Right kidney (tissue), 9 donors: ENCODE measurements at places on chromosomes 1 and 21.

- peak; percentile 70 for DNase-seq
Observed at GRCh38 chr1:28887835-28888682, 26.3 kb upstream of the EPB41 start.

GRCh38 chr1:231170875-231171274 lies 9.0 kb downstream of the TRIM67 start:
- DNase-seq, result no peak

- no peak for DNase-seq
Observed at GRCh38 chr1:102120910-102121309, 124.2 kb upstream of the OLFM3 start.

DNA sequence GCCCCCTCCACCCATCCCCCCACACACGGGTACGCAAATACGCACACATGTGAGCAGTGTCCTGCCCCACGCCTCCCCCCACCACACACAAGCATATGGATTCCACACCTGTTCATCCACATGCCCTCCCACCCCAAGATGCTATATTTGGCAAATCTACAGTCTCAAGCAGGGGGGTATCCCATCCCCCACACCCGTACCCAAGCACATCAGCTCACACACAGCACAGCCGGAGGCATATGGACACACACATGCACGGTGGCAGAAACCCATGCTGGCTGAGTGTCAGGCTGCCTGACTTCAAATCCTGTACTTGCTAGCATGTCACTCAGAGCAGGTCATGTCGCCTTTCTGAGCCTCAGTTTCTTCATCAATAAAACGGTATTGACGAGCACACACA lies 10.6 kb downstream of the COL16A1 start:
- no peak for DNase-seq

DNA sequence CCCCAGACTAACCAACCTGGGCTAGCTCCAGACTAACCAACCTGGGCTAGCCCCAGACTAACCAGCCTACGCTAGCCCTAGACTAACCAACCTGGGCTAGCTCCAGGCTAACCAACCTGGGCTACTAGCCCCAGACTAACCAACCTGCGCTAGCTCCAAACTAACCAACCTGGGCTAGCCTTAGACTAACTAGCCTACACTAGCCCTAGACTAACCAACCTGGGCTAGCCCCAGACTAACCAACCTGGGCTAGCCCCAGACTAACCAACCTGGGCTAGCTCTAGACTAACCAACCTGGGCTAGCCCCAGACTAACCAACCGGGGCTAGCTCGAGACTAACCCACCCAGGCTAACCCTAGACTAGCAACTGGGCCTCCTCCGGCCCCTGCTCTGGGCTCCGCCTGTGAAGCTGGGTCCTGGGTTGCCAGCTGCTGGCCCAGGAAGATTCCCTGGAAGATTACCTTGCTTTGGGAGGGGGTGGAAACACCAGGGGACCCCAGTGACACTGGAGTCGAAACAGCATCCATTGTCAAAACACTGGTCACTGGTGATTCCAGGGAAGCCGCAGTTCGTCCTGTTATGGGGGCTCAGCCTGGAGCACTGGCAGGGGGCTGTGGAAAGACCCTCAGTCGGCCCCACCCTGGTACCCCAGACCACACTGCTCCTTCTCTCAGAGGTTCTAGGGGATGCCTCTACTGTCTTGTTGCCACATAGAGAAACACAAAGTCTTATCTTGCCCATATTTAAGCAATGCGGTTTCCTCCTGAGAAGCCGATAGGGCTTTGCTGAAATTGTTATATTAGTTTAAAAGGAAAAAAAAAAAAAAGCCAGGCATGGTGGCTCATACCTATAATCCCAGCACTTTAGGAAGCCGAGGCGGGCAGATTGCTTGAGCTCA lies 1.1 kb downstream of the TFF2 start:
- DNase-seq, result no peak

- no peak for DNase-seq
Observed at GRCh38 chr21:20647607-20648006, 350.6 kb upstream of the NCAM2 start.

GRCh38 chr1:164155347-164155746 lies 403.6 kb upstream of the PBX1 start:
- peak; percentile 2 for DNase-seq

- DNase-seq, result no peak
Observed at GRCh38 chr1:48019714-48020315, 22.6 kb upstream of the TRABD2B start.

- DNase-seq, result no peak
Observed at GRCh38 chr21:28979092-28979491, 13.6 kb downstream of the LTN1 start.

DNA sequence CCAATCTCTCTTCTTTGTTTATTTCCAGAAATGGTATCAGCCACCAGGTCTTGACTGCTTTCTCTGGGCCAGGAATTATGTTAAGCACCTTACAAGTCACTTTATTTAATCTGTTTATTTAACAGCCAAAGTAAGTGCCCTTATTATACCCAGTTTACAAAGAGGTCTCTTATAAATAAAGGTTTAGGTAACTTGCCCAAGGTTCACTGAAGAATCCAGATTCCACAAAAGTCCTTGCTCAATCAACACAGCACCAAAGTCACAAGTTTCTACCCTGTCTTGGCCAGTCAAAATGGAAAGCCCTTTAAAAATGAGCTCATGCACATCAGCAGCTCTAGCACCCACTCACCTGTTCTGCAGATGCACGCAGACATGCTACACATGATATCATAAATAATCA lies 28.0 kb upstream of the ATP1A1 start:
- no peak for DNase-seq

GRCh38 chr1:235971020-235971419 lies 93.9 kb downstream of the NID1 start:
- DNase-seq, result no peak

DNA sequence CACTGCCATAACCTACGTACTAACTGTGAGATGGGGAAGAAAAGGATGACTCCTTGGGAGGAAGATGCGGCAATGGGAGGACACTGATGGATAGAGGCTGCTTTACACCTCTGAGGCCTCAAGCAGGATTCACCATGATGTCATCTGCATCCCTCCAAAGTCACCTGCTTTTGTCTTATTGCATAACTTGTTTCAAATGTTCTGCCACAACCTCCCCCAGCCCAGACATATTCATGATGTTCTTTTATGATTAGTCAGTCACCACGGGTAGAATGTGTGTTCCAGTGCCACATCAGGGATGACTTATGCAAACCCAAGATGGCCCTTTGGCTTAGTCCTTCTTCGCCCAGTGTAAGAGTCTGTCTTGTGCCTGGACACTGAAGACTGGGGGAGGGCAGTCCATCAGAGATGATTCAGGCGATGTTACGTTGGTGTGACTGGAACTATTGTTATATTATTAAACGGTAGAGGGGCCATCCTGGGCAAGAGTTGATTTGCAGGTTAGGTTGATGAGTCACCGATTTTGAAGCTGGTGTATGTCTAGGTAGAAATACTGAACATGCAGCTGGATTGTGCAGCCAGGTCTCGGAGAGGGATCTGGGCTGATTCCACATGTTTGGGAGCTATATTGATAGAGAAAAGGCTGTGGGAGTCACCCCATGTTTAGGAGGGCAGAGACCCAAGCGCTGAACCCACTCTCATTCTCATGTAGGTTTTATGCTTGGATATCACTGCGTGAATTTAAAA lies 32.6 kb downstream of the RYR2 start:
- no peak for DNase-seq

GRCh38 chr1:163055531-163055930 lies 13.6 kb upstream of the RGS4 start:
- no peak for DNase-seq

- DNase-seq, result no peak
Observed at GRCh38 chr1:55088413-55088812, 49.1 kb downstream of the PCSK9 start.

DNA sequence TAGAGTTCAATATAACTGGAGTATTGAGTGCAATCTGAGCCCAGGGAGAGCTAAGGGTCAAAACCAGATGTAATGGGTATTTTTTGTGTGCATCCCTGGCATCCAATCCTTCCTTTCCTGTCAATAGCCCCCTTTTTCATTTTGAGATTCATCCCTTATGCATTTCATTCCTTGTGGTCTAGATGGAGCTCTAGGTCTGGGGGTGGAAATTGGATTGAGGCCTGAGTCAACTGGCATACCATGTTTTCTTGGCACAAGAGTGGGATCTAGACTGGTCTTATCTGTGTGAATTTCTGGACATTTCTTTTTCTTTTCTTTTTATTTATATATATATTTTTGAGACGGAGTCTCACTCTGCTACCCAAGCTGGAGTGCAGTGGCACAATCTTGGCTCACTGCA lies 67.3 kb upstream of the RAB3GAP2 start:
- DNase-seq, result no peak

GRCh38 chr1:6962478-6962995 lies 177.3 kb downstream of the CAMTA1 start:
- no peak for DNase-seq

DNA sequence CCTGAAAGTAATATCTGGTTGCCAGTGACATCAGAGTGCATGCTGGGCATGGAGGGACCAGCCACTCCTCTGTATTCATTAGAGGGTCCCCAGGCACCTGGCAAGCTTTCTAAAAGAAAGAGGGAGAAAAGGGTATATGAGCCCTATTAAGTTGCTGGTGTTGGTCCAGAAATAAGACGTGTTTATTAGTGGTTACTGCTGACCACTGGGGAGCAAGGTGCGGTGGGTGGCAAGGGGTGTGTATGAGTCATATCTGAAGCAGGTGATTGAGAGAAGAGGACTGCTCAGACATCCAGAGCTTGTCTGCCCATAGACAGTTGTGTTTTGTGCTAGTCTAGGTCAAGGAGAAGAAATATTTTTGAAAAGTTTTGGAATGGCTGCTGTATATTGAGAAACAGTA lies 298.1 kb downstream of the TM2D1 start:
- no peak for DNase-seq

- DNase-seq, result no peak
Observed at GRCh38 chr1:186532466-186532865, 71.6 kb upstream of the PDC start.

- DNase-seq, result no peak
Observed at GRCh38 chr1:236489710-236490377, 33.9 kb upstream of the LGALS8 start.

DNA sequence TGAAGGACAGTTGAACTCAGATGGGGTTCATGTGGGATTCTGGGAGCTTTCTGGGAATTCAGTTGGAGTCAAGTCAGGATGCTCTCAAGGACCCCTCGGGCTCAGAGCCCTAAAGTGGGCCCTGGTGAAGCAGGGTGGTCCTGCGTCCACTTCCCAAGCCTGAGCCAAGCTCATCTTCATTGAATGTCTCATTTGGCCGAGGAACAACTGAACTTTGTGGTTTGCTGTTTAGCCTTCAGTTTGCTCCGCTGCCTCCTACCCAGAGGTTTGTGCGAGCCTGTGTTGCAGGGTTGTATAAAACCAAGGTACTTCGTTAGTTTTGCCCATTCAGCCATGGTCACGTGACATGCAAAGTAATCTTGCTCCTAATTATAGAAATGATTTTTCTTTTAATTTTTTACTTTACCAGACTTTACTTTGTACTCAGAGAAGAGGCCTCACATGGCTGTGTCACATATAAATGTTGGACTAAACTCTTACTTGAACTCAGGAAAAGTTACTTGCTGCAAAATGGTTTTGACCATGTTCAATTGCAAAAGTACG lies 49.7 kb downstream of the B3GALT5 start:
- DNase-seq, result no peak

- no peak for DNase-seq
Observed at GRCh38 chr1:100921110-100921706, 25.3 kb downstream of the SLC30A7 start.

GRCh38 chr1:236565530-236565929 lies 38.8 kb downstream of the HEATR1 start:
- no peak for DNase-seq

- no peak for DNase-seq
Observed at GRCh38 chr1:49465486-49466185, 558.1 kb downstream of the AGBL4 start.
